ENCODE measurements at places on chromosomes 7 and 10.

- DNase-seq, result peak; percentile 19
Observed at GRCh38 chr10:120221873-120222485, 235.0 kb upstream of the PLPP4 start.

DNA sequence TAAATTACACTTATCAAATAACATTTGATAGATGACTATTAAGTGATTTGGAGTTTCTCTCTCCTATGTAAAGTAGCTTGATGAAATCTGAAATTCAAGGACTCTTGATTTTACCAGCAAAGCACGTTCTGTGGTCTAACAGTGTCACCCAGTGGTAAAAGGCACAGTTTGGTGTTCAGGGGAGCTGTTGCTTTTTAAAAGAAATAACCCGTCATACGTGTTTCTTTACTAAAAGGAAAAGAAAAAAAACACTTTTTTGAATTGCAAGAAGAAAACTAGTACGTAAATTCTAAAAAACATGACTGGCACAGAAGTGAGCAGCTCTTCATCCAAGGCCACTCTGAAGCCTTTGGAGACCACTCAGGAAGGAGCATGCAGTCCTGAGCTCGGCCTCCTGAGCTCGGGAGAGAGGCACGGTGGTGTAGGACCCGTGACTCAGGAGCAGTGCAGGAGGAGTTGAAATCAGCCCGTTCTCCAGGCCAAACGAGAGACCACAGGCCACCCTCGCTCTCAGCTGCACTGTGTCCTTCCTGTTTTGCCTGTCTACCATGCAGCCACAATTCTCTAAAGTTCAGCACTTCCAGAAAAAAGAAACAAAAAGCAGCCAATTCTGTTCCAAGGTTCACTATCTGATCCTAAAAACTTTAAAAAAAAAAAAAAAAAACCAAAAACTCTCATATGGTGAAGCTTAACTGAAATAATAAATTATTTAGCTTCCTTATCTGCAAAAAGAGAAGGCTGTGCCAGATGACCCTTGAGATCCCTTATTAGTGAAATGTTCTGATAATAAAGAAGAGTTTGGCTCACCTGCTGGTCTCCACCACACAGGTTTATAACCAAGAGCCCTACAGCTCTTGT is 212.6 kb upstream of the FRMD4A start:
- no peak for DNase-seq

GRCh38 chr7:91311839-91312238 is 47.6 kb downstream of the FZD1 start:
- no peak for DNase-seq

GRCh38 chr7:142670511-142670910 is 78.8 kb upstream of the PRSS1 start:
- no peak for DNase-seq

- DNase-seq, result no peak
Observed at GRCh38 chr10:1347962-1348772, 292.0 kb downstream of the WDR37 start.

DNA sequence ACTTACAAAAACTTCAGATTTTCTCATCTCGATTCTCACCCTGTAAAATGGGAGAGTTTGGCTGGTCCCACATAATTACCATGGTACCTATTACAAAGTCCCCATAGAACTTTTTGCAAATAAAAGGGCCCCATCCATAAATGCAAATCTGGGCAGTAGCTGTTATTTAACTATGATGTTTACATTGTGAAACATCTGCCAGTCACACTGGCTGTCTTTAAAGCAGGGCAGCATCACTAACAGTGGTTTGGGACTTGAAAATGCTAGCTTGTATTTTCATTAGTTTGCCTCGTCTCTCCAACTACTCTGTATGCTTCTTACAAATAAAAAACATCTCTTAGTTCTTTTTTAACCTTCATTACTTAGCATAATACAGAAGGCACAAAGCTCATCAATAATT is 240.7 kb downstream of the FZD1 start:
- no peak for DNase-seq

DNA sequence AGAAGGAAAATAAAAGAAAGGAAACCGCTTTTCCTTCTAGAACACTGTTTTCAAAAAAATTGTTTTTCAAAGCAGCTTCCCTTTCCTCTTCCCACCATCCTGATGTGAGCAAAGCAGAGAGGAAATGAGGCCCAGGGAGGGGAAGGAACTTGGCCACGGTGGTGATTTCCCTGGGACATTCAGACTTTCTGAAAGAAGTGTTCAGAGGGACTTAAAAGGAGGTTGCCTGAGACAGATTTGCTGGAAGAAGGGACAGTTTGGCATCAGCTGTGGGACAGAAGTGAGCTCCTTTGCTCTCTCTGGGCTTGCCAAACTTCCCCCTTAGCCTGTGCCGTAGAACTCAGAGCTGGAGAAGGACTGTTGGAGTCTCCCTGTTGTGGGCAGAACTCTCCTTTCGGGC is 30.3 kb downstream of the ADCYAP1R1 start:
- DNase-seq, result no peak

- DNase-seq, result no peak
Observed at GRCh38 chr10:72065439-72066025, 22.8 kb downstream of the SPOCK2 start.

DNA sequence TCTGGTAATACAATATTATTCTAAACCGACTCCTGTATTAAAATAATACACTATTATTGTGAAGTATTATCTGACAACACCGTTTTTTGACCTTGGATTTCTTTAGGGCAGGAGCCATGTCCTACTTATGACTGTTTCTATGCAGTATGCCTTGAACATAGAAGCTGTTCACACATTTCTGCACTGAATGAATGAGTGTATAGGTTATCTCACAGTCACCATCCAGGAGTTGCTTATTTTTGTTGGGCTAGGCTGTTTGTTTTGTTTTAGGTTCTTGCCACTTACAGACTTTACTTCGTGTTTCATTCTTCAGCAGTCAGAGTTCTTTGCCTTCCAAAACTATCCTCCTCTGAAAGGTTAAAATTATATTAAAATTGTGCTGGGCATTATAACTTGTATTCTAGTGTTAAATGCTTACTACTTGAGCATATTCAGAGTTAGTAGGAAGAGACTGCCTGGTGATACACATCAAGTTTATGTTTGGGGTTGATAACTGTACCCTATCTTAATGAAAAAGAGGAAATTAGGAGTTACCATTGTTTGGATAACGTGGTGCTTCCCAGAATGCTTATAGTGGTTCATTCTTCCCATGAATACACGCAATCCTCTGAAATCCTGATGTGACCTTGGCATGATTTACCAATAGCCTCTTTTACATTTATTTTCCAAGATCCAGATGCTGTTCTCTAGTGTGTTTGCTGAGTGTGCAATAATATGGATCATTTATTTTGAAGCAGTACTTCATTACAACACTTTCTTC is 1.7 kb downstream of the RALA start:
- DNase-seq, result no peak

- DNase-seq, result no peak
Observed at GRCh38 chr10:12675186-12675585, 325.8 kb downstream of the CAMK1D start.

DNA sequence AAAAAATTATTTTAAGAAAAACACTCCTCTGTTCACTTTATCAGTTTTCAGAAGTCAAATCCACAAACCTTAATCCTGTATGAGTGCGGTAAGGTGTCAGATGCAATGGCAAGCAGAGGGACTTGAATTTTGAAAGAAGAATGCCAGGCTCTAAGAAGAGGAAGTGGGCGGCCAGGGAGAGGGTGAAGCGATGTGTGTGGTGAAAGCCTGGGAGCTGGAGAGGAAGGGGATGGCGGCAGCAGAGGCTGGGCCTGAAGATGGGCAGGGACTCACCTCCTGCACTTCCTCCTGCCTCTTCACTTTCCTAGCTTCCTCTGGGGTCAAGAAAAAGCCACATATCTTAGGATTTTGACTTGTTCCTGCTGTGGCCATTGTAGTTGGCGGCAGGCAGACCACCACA is 609.6 kb downstream of the PARD3 start:
- DNase-seq, result no peak

- no peak for DNase-seq
Observed at GRCh38 chr7:83824214-83824613, 175.3 kb upstream of the SEMA3E start.

GRCh38 chr10:106836933-106837663 is 327.4 kb downstream of the SORCS1 start:
- DNase-seq, result no peak

DNA sequence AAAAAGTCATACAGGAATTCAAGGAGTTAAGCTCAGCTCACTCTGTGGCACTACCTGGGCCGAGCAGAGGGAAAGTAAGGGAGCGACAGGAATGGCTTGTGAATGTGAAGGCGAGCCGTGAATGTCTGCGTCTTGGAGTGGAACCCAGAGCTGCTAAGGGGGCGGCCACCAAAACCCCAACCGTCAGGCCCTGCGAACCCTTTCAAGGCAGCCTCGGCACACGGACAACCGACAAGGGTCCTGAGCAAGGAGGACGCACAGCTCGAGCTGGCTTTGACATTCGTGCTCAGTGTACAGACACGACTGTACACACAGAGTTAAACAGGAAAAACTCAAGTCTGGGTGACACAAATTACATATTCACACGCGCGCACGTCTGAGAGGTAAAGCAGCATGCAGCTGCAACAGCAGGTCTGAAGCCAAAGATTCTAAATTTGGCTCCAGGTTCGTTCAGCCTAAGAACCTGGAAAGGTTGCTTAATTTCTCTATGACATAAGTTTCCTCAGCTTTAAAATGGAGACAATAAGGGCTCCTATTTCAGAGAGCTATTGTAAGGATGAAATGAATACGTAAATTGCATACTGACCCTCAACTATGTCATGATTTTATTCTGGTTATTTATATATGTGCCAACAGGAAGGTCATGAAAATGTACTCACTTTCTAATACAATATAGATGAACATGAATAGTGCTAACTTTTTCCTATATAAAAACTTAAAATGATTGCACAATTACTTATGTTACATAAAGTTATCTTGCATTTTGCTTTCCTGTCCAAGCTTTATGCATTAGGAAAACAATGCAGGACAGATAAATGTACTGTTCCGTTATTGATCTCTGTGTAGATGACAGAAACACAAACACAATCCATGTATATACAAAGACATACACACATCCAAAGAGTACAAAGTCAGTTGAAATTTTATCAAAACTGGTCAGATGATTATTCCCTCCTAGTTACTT is 192.9 kb downstream of the ZMYND11 start:
- no peak for DNase-seq

GRCh38 chr10:11286261-11286852 is 268.7 kb downstream of the CELF2 start:
- no peak for DNase-seq

DNA sequence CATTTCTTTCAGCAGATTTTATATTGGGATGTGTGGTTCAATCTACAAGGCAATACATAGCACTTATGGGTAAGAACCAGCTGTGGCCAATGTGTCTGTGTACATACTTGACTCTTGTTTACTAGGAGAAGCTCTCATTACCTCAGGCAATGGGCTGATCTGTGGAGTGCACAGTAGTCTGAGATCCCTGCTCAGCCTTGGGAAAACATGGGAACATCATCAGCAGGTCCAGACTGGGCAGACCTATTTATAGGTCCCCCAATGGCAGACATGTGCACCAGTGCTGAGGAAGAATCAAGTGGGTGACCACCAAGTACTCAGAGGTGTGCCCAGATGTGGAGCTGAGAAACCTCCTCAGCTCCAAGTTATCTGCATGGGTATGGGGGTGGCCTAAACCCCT is 349.7 kb downstream of the KIF20B start:
- DNase-seq, result no peak

DNA sequence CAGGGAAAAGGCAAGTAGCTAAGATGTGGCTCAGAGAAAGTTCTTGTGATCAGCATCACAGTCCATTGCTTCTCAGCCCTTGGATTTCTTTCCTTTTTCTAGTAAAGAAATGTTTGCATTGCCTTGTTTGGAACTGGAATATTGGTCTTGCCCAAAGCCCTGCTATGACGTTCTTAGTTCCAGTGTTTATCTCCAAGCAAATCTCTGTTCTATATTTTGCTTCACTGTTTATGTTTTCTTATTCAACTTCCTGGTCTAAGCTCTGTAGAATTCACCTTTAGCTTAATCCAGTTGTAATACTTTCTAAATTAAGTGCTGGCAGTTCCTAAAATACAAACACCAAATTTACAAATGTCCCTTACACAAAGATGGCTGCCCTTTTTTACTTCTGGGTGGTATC is 88.7 kb upstream of the ZNF438 start:
- no peak for DNase-seq

- DNase-seq, result no peak
Observed at GRCh38 chr10:50578949-50579348, 44.8 kb downstream of the SGMS1 start.

- DNase-seq, result no peak
Observed at GRCh38 chr7:138388673-138389491, 71.2 kb upstream of the TRIM24 start.

DNA sequence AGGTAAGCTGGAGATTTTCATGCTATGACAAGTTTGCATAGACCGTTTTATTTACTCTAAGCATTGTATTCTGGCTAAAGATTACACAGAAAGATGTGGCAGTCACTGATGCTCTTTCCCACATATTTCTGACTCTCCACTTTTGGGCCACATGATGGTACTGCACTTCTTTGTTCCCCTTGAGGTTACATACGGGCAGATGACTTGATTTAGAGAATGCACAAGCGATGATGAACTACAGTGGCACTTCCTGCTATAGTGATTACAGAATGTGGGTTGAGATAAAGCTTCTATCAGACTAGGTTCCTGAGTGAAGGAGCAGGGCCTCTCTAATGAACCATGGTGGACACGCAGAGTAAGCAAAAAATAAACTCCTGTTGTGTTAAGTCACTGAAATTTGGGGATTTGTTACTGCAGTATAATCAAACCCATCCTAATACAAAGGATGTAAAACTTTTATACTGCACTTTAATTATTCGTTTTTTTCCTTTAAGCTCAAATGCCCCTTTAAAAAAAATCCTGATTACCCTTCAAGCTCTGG is 177.9 kb downstream of the TAX1BP1 start:
- DNase-seq, result no peak

DNA sequence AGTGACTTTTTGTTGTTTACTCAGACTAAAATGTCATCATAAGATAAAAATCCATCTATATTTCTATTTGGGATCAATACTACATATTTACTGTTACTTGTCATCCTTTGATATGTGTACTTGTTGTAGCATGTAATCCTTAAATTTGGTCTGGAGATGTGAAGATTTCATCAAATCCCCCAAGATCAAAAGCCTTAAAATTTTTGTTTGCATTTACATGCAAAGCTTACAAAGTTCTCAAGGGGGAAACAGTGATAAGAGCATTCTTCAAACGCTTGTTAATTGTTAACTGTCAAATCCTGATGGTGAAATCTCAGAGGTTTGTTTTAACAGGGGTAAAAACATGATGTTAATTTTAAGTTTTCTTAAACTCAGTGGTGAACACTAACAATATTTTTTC is 84.9 kb upstream of the SKAP2 start:
- no peak for DNase-seq

- DNase-seq, result no peak
Observed at GRCh38 chr10:133456041-133456951, 2.6 kb downstream of the SCART1 start.

- DNase-seq, result no peak
Observed at GRCh38 chr10:47253651-47254375, 46.2 kb upstream of the GDF10 start.

GRCh38 chr7:3103614-3104398 is 60.1 kb upstream of the CARD11 start:
- DNase-seq, result no peak
